ENCODE measurements at places on chromosomes 12 and 14.
A peak's percentile ranks its signal among the peaks of the same experiment; 100 is the strongest.

GRCh38 chr12:22625762-22626294, 857 bp downstream of the ETNK1 start:
- no peaks in the 10 kb centered on the region for H3K4me1 ChIP-seq
- H3K27ac ChIP-seq = peak overlapping the region; percentile 98
- DNase-seq = peak; percentile 31

DNA sequence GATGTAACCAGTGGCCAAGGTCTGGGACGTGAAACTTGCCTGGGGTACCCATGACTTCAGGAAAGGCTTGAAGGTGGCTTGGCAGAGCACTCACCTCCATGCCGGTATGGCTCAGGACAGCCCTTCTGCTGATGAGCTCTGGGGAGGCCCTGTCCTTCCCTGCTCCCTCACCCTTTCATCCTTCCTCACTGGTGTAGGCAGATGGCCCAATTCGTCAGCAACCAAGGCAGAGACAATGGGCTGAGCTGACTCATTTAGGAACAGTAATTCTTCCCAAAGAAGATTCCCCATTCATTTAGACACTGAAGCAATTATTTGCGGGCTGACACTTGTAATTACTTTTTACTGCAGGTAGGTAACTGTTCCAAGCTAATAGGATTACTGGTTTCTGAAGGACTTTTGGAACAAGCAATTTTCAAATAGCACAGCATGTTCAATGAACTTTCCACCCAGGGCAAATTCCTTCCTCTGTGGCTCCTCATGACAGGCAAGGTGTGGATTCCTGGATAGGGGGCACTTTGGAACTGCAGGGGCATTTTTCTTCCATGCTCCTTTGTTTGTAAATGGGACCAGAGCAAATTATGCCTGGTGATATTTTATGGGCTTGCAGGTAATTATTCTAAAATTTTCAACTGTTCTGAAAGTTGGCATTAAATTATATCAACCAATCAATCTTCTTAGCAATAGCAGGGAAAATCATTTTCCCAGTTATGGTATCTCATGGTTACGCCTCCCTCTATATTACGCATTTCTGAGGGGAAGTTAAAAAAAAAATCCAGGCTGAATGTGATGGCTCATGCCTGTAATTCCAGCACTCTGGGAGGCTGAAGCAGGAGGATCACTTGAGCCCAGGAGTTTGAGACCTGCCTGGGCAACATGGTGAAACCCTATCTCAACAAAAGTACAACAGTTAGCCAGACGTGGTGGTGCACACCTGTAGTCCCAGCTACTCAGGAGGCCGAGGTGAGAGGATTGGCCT, 24.1 kb upstream of the NRDE2 start:
- H3K27me3 ChIP-seq = no peaks in the 10 kb centered on the region
- no peak overlapping the region for H3K4me3 ChIP-seq
- no peaks in the 10 kb centered on the region for H3K36me3 ChIP-seq
- no peak for DNase-seq
- H3K4me1 ChIP-seq = no peaks in the 10 kb centered on the region
- H3K27ac ChIP-seq = no peak overlapping the region

DNA sequence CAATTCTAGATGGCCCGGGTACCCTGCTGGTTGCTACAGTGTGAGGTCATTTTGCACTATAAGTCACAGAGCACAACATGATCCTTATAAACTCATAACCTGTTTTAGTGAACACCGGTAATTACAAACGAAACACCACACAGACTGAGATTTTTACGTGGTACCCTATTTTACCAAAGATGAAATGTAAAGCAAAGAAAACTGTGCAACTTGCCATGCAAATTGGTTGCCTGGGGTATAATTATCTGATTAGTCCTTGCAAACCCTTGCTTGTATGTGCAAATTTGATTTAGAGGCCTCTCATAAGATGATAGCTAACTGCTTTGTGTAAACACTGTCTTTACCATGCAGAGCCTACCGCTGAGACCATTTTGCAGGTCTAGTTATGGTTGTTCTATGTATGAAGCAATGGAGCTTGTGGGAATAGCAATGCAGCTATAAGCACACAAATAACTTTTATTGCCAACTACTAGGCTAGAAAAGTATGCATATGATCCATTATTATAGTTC, 372.1 kb upstream of the FAR2 start:
- no peak overlapping the region for H3K4me3 ChIP-seq
- no peak for DNase-seq
- no peaks in the 10 kb centered on the region for H3K27me3 ChIP-seq
- no peak overlapping the region for H3K27ac ChIP-seq
- no peaks in the 10 kb centered on the region for H3K36me3 ChIP-seq
- no peaks in the 10 kb centered on the region for H3K4me1 ChIP-seq

GRCh38 chr14:51849097-51849496, 11.3 kb upstream of the GNG2 start:
- DNase-seq = no peak
- H3K27me3 ChIP-seq = no peaks in the 10 kb centered on the region
- no peaks in the 10 kb centered on the region for H3K4me1 ChIP-seq
- no peak overlapping the region for H3K27ac ChIP-seq
- H3K36me3 ChIP-seq = no peaks in the 10 kb centered on the region
- H3K4me3 ChIP-seq = no peak overlapping the region

DNA sequence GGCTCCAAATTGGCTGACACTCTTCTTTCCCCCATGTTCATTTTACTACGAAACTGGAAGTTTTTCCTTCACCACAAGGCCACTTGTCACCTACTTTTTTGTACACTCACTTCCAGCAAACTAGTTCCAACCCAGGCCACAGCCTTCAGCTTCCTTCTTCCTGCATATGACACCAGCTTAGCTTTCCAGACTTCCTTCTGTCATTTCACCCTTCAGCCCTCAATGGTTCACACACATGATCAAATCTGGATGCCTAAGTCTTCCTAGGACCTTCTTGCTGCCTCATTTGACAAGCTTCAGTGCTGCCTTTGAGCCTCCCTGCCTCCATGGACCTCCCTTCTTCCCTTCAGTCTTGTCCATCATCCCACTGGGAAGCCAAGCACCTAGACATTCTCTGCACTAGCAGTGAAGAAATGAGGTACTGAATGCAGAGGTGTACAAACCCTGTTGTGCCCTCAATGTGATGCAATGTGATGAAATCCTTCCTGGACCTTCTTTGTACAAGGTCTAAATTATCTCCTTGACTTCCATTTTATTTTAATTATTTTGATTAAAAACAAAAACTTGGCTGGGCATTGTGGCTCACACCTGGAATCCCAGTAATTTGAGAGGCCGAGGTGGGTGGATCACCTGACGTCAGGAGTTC, 4.3 kb upstream of the REC8 start:
- H3K27me3 ChIP-seq = no peaks in the 10 kb centered on the region
- peaks cover 7% of the 10 kb centered on the region for H3K4me1 ChIP-seq
- H3K36me3 ChIP-seq = no peaks in the 10 kb centered on the region
- no peak for DNase-seq
- H3K4me3 ChIP-seq = no peak overlapping the region

GRCh38 chr14:80567905-80568536, 356.7 kb upstream of the DIO2 start:
- H3K36me3 ChIP-seq = no peaks in the 10 kb centered on the region
- H3K27ac ChIP-seq = no peak overlapping the region
- H3K27me3 ChIP-seq = no peaks in the 10 kb centered on the region
- no peaks in the 10 kb centered on the region for H3K4me1 ChIP-seq
- DNase-seq = no peak

GRCh38 chr12:54593725-54594124, 5.3 kb upstream of the PPP1R1A start:
- H3K27me3 ChIP-seq = no peaks in the 10 kb centered on the region
- no peaks in the 10 kb centered on the region for H3K36me3 ChIP-seq
- no peak overlapping the region for H3K27ac ChIP-seq
- H3K4me3 ChIP-seq = no peak overlapping the region

GRCh38 chr12:54968181-54968730, 16.3 kb downstream of the TESPA1 start:
- no peaks in the 10 kb centered on the region for H3K27me3 ChIP-seq
- H3K27ac ChIP-seq = no peak overlapping the region
- H3K4me1 ChIP-seq = no peaks in the 10 kb centered on the region
- no peaks in the 10 kb centered on the region for H3K36me3 ChIP-seq
- no peak overlapping the region for H3K4me3 ChIP-seq

- peak within 1 kb of the TSS; percentile 60 for H3K4me3 ChIP-seq
- H3K4me1 ChIP-seq = peaks cover 7% of the 10 kb centered on the region
- H3K27ac ChIP-seq = peak within 1 kb of the TSS; percentile 74
- DNase-seq = peak; percentile 90
- H3K36me3 ChIP-seq = no peaks in the 10 kb centered on the region
- no peaks in the 10 kb centered on the region for H3K27me3 ChIP-seq
Observed at GRCh38 chr12:401235-402028, at the start of gene CCDC77. Gene CCDC77 (plus strand): TSS chr12:401644. CDS start chr12:409384, 7,740 bp downstream.

DNA sequence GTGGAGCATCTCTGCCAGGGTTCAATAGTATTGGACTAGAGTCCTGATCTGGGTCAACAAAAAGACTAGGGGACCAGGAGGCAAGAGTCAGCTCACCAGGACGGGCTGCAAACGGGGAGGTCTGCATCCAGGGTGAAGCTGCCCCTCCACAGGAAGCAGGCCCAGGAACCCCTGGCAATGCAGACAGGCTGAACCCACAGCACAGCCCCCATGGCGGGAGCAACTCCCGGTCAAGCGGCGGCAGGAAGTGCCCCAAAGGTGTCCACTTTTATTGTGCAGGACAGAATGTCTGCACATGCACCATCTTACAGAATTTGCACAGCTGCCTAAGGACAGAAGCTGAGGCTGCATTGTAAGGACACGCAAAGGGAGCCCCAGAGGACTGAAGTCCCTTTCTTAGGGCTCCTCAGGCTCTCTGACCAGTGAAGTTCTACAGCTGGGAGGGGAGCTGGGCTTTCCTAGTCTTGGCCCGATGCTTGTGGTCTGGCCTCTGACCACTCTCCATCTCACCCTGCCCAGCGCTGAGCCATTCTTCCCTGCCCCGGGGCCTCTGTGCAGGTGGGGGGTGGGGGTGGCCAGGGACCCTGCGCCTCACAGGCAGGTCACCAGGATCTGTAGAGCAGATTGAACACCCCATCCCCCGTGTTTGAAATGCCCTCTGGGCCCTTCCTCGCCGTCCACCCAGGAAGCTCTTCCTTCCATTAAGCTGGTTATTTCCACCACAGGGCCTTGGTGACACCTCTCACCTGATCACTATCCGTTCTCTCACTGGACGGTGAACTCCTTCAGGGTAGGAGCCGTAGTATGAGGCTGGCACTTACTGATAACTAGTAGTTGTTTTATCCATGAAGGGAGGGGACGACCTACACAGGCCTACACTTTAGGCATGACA, 75.9 kb downstream of the NINJ2 start:
- H3K27ac ChIP-seq = no peak overlapping the region
- no peaks in the 10 kb centered on the region for H3K27me3 ChIP-seq
- H3K4me3 ChIP-seq = no peak overlapping the region
- H3K36me3 ChIP-seq = no peaks in the 10 kb centered on the region
- DNase-seq = no peak

DNA sequence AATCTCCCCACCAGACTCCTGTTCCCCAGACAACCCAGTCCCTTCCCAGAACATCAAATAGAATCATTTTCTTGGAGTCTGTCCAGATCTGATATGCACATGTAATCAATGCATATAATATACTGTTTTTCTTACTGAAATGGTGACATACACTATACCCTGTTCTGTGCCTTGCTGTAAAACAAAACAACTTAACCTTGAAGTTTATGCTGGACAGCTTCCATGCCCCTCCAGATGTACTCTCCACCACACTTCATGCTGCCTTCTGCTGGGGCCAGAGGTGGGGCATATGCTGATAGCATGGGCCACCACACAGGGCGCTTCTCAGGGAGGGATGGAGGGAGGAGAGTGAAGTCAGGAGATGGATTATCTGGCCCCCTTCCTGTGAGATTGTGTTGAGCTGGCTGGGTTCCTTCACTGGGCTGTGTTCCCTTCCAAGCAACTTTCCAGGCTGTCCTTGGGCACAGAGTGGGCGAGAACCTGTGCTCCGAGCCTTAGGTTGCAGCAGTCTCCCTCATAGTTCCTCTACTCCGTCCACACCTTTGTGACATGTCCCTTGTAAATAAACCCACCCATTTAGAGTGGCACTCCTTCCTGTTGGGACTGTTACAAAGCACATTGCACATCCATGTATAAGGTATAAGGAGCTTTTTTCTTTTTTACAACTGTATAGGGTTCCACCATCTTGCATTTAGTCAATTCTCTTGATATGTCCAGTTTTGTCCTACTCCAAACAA, 77.6 kb upstream of the RIC8B start:
- H3K27me3 ChIP-seq = no peaks in the 10 kb centered on the region
- H3K4me1 ChIP-seq = no peaks in the 10 kb centered on the region
- H3K36me3 ChIP-seq = no peaks in the 10 kb centered on the region

DNA sequence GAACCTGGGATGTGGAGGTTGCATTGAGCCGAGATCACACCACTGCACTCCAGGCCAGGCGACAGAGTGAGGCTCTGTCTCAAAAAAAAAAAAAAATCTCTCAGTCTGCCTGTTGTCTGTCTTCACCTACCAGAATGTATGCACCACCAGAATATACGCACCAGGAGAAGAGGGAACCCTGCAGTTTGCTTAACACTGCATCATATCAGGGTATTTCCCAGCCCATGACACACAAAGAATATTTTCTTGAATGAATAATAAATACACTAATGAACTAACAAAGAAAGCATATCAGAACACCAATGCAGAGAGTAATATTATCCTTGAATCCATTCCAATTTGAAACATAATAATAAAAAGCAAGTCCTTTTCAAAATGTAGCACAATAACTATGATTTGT, 44.2 kb upstream of the FOXN3 start:
- no peaks in the 10 kb centered on the region for H3K36me3 ChIP-seq
- DNase-seq = no peak
- no peaks in the 10 kb centered on the region for H3K4me1 ChIP-seq
- H3K4me3 ChIP-seq = no peak overlapping the region

DNA sequence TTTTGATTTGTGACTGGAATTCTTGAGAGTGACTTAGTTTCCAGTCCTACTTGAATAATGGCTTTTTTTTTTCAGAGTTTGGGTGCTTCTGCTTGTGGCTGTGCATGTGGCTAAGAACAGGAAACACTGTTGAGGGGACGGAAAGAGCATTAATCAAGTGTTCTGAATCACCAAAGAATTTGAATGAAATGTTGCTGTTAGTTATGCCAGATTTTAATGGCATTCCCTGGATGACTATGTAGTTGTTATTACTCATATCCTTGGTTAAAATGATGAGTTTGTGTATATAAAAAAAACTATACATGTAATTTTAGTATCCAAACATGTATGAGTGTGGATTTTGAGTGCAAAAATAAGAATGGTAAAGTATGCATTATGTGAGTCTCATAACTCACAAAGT, 347.9 kb downstream of the BCAT1 start:
- H3K27ac ChIP-seq = no peak overlapping the region
- DNase-seq = no peak
- H3K4me1 ChIP-seq = no peaks in the 10 kb centered on the region
- H3K36me3 ChIP-seq = no peaks in the 10 kb centered on the region
- no peaks in the 10 kb centered on the region for H3K27me3 ChIP-seq

GRCh38 chr12:92702754-92703679, at the start of gene PLEKHG7:
Gene PLEKHG7 (plus strand): TSS chr12:92702989. CDS start chr12:92706632, 3,643 bp downstream.
- H3K27ac ChIP-seq = no peak within 1 kb of the TSS
- no peak within 1 kb of the TSS for H3K4me3 ChIP-seq
- H3K27me3 ChIP-seq = no peaks in the 10 kb centered on the region
- no peaks in the 10 kb centered on the region for H3K36me3 ChIP-seq
- DNase-seq = no peak

- DNase-seq = no peak
- no peaks in the 10 kb centered on the region for H3K36me3 ChIP-seq
- no peaks in the 10 kb centered on the region for H3K4me1 ChIP-seq
- no peaks in the 10 kb centered on the region for H3K27me3 ChIP-seq
Observed at GRCh38 chr12:105759149-105759548, 379.6 kb downstream of the NUAK1 start.

- no peak for DNase-seq
- H3K4me3 ChIP-seq = no peak overlapping the region
- H3K27ac ChIP-seq = no peak overlapping the region
Observed at GRCh38 chr14:61706096-61706690, 10.9 kb downstream of the HIF1A start.

All from uterus (tissue), 4 donors.